Stimulated activated CD4-positive, alpha-beta T cell treated with anti-CD3 and anti-CD28 coated beads, Interleukin-1b, Interleukin-23, amount 100 ng/mL, for 4 hours (primary cell): ENCODE measurements at places on chromosomes 2 and 18.

GRCh38 chr2:105771836-105772235 lies 27.1 kb downstream of the NCK2 start:
- no peak for DNase-seq

- DNase-seq: no peak
Measured at GRCh38 chr2:227906991-227907390, 35.6 kb downstream of the DAW1 start.

DNA sequence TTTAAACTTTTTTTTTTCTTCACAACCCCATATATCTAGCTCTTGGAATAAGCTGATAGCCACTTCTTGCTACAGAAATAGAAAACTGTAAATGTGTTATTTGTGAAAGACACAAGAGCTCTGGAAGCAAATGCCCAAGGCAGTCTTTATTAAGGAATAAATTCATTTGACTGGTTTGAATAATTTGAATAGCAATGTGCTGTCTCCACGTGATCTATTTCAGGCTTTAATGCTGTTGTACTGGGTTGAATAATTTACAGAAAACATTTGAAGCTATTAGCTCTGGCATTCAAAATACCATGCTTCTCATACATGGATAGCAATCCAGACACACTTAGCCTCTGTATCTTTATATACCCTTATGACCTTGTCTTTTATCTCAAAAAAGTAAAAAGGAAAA lies 366.7 kb upstream of the KCNJ3 start:
- DNase-seq: no peak

DNA sequence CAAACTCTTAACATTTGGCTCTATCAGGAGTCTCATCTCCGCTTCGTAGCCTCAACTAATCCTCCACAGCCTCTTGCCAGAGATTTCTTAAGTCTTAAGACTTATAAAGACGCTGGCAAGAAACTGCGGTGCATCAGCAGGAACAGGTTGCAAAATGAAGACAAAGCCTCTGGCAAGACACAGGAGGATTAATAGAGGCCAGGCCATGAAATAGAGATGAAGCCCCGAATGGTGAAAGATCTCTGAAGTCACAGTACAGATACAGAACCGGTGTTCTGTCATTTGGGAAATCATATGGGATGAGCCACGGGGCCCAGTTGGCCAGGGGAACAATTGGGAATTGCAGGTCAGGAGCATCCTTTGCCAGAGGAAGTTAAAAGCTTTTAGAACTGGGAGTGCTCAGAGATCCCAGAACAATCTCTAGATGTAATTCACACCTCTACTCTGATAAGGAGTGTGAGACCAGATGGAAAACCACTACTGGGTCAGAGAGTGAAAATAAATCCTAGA lies 190.9 kb upstream of the FOSL2 start:
- DNase-seq: no peak

DNA sequence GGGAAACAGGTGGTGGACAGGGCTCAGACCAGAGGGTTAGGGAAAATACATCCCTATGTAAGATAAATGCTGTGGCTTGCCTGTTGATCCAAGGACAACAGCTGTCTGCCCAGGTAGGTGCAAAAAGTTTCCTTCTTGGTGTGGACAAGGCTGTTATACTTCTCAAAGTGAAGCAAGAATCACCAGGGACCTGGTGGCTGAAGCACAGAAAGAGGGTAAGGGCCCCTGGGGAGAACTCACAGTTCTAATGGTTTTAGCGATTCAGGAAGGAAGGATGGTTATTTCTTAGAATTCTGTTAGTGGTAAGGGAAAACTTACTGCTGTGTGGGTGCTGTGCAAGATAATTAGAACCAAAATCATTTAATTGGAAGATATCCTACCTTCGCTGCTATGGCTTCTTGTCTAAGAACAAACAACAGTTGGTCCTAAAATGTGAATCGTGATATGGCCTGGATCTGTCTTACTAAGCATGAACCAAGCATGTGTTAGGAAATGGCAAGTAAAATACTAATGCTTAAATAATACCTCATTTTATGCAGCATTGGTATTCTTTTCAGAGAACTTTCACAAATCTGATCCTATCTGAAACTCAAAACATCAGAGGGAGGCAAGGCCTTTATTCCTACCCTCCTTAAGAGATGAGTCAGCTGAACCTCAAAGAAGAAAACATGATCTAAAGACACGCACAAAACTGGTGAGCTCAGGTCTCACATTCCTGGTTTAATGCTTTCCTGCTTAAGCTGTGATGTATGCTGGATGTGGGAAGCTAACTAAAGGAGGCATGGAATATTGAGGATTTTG lies 159.2 kb upstream of the THUMPD2 start:
- DNase-seq: no peak

- DNase-seq: no peak
Measured at GRCh38 chr18:3998698-3999333, 456.3 kb downstream of the DLGAP1 start.

- DNase-seq: no peak
Measured at GRCh38 chr18:32160547-32160946, 29.3 kb upstream of the MEP1B start.

DNA sequence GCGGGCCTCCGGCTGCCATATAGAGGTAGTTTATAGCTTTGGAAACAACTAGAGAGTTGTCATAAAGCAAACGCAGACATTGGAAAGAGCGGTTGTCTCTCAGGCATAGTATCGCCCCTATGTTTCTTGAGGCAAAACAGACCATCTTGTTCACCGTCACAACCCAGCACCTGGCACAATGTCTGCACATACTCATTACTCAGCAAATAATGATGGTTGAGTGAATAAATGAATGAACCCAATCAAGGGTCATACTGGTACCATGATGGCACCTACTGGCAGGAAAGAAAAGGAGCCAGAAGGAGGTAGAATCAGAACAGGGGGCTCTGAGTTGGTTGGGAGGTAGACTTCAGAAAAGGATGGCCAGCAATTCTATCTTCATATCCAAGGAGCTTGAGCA lies 118.5 kb downstream of the ANTXR1 start:
- no peak for DNase-seq

- no peak for DNase-seq
Measured at GRCh38 chr2:238159661-238160205, 963 bp downstream of the ERFE start.

GRCh38 chr2:5473635-5474034 lies 218.5 kb upstream of the SOX11 start:
- DNase-seq: no peak

GRCh38 chr2:26488463-26489212 lies 10.7 kb upstream of the OTOF start:
- no peak for DNase-seq

DNA sequence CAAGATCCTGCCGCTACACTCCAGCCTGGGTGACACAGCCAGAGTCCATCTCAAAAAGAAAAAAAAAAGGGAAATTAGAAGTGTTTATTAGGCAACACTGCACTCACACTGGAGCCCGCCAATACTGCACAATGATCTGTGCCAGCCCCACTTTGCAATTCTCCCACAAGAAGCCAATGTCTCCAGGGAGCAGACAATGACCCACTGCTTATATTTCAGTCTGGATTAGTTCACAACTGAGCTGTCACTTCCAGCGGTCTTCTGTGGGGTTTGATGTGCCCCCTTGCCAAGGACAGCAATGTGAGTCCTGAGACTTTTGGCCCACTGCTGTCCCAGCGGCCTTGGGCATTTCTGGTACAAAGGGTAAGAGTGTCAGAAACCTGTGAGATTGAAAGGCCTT lies 85.6 kb upstream of the PPM1B start:
- no peak for DNase-seq

DNA sequence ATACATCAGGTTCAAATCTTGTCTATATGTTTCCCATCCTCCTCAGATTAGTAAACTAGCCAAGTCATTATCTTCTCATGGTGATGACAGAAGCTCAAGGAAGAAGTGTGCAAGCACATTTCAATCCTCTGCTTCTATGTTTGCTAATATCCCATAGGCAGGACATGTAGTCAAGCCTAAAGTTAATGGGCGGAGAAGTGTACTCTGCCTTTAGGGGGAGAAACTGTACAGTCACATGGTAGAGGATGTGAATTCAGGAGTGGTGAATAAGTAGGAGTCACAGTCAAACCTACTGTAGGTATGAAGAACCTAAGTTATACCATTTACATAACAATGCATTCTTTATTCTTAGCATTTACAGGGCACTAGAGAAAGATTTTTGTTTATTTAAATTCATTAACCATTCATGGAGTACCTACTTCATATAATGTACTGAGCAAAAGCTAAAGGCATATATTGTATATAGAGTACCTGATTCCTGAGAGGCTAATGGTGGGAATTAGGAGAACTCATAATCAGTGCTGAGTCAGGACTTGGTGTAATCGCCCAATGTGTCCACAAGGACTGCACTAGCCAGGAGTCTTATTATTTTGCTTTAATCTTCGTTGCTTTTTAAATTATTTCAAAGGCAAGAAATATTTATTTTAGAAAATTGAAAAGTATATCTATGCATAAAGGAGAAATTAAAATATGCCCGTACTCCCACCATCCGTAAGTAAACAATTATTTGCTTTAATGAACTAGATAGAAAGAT lies 394.3 kb upstream of the ETAA1 start:
- DNase-seq: no peak

- DNase-seq: peak; percentile 33
Measured at GRCh38 chr2:69741575-69742321, at the start of gene ANXA4. Gene ANXA4, plus strand, starts transcription at chr2:69742134. Its CDS starts 39,432 bp downstream, at chr2:69781566.

- no peak for DNase-seq
Measured at GRCh38 chr2:45459860-45460259, 151.2 kb downstream of the SRBD1 start.

- no peak for DNase-seq
Measured at GRCh38 chr2:70710038-70710690, 57.8 kb downstream of the ADD2 start.

- no peak for DNase-seq
Measured at GRCh38 chr2:106270471-106270891, 76.4 kb upstream of the UXS1 start.

DNA sequence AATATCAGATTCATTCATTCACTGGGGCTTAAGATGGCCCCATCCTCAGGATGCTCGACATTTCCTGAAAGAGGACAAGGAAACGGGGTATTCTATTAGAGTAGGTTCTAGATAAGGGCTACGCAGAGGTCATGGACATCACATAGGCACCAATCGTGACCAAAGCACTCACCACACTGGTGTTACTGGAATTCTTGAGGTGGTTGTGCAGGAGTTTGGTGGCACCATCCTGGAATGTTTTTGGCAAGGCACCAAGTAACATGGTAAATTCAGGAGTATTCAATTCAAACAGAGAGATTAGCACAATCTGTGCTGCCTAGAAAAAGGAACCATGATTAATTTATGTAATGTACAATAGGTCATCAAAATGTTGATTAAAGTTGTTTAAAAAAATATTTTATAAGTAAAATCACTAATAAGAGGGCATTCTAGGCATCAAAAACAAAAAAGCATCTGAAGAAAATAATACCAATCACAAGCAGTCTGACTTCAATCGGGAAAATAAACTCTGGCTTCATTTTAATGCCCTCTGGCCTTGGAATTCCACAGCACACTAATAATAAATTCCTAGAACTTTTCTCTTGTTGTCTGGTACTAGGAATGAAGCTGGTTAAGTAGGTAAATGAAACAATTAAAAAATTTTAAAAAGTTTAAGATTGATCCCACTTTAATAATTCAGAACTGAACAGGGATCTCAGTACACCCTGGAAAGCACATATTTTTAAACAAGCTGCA lies 102.8 kb upstream of the TFCP2L1 start:
- DNase-seq: no peak

DNA sequence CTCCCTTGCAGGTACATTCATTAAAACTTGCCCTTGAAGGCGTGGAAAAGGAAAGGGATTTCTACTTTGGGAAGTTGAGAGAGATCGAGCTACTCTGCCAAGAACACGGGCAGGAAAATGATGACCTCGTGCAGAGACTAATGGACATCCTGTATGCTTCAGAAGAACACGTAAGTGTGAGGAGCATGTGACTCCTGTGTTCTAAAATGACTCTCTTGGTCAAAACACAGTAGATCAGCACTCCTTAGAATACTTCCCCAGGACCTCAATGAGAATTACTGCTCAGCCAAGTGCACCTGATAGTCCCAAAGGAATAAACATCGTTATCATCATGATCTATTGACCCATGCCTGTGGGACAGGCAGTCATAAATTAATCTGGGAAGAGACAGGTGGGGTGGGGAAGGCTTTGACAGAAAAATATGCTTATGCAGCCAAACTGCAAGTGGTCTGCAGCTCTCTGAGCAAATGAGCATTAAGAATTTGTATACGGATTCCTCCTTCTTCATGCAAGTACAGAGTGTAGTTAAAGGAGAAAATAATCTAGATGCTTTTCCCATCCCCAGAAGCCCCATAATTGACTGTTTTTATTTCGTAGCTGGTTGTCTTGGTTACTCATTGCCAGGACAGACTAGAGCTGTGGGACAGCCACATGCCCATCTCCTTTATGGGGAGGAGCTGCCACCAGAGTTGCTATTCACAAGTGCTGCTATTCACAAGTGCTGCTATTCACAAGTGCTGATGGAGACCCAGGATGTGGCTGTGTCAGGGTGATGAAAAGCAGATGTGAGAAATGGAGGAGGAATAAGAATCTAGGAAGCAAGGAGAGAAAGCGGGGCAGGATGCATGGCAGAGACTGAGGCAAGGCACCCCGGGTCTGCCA lies 91.0 kb downstream of the MAPRE2 start:
- DNase-seq: no peak

- no peak for DNase-seq
Measured at GRCh38 chr18:50507120-50507590, 52.7 kb upstream of the MAPK4 start.

GRCh38 chr2:207845202-207845864 lies 75.6 kb upstream of the FZD5 start:
- DNase-seq: no peak

GRCh38 chr2:201964631-201965206 lies 68.9 kb upstream of the FZD7 start:
- DNase-seq: no peak

DNA sequence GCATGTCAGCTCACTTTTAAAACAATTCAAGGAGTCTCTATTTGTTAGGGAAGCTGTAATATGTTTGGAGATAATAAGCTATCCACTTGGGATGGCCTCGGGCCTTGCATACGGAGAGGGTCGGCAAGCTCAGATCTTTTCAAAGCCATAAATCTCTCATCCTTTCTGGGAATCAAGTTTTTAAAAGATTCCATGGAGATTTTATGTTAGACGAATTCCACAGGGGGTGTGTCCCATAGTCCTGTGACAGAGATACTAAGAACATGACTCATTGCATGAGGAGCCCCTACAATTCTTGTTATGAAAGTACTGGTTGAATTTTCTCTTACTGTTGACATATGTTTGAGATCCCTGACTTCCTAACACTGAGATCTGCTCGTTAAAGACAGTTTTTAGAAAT lies 108.7 kb downstream of the FEZ2 start:
- DNase-seq: no peak

DNA sequence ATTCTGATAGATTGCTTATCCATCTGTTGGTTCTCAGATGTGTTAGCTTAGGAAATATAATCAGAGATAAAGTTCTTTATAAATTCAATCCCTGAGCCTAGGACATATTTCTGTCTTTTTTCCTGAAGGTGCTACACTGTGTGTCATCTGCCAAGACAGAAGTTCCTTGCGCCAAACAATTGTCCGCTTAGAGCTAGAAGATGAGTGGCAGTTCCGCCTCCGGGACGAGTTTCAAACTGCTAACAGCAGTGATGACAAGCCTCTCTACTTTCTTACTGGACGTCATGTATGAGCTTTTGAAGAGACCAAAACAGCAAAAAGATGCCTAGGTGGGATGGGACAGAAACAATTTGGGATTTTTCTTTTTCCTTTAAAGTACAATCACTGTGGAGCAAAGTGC lies 78.0 kb downstream of the ESCO1 start:
- no peak for DNase-seq

GRCh38 chr2:111031546-111032478 lies 88.9 kb upstream of the BCL2L11 start:
- no peak for DNase-seq

GRCh38 chr2:74910245-74910644 lies 48.2 kb upstream of the POLE4 start:
- no peak for DNase-seq
